NCI-H1092 treated with DMSO at 0.1 percent for 48 hours (cell line): ENCODE measurements at places on chromosomes 12 and 14.

- DNase-seq, result no peak
Measured at GRCh38 chr12:89752341-89752740, 43.7 kb upstream of the ATP2B1 start.

DNA sequence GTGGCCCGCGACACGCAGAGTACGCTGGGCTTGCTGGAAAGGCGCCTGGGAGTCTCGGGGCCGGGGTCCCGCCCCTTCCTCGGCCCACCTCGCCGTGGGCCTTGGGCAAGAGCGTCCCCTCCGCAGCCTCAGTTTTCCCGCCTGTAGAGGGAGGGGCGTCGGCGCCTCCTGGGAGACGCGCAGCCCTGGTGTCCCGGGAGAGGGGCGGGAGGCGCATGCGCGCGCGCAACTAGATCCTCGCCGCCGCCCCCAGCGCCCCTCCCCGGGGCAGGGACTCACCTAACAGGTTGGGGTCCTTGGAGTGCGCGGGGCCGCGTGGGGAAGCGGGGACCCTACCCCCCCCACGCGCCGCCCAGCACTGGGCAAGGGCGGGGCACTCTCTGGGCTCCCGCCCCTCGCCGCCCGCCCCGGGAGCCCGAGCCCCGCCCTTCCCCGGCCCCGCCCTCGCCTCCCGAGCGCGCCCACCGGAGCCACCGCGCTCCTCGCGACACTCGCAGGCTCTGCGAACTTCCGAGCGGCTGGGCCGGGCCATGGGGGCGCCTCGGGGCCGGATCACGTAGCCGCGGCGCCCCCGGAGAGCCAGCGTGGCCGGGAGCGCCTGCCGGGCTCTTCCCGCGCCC is at the start of gene KIF26A:
Gene KIF26A (plus strand): TSS at position 490 of the 620 bp plus-strand sequence. CDS start 136 bp downstream, outside the sequence.
- peak; percentile 65 for DNase-seq

DNA sequence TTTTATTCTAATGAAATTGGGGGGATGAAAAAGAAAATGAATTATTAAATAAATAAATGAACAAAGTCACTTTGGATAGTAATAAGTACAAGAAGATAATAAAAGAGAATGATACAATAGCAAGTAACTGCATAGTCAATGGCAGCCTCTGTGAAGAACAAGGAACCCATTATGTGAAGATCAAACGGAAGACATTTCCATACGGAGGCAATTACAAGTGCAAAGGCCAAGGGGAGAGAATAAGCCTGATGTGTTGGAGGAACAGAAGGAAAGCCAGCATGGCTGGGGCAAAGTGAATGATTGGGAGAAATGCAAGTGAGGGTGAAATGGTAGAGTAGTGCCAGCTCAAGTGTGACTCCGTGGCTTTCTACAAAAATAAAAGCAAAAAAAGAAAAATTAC is 43.9 kb upstream of the CHPT1 start:
- DNase-seq, result no peak

- no peak for DNase-seq
Measured at GRCh38 chr14:60106339-60106738, 14.6 kb downstream of the PCNX4 start.

DNA sequence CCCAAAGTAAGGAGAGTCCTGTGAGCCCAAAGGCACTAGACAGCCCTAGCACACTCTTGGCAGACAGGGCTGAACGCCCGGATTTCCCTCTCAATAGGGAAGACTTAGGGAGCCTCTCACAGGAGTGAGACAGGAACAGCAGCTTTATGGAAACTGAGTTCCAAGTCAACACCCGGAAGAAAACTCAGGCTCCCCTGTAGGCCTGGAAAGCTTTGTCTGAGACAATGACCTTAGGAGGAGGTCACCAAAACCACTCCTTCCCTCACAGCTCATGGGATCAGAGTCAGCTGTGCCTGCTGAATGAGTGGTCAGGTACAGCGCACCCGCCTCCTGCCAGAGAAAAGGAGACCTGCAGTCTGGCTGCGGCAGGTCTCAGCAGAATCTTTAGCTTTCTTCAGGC is 229.5 kb downstream of the CACNA1C start:
- DNase-seq, result no peak

GRCh38 chr14:38904959-38905358 is 198.1 kb downstream of the SEC23A start:
- DNase-seq, result no peak

- no peak for DNase-seq
Measured at GRCh38 chr14:36717363-36717762, 55.7 kb downstream of the PAX9 start.

DNA sequence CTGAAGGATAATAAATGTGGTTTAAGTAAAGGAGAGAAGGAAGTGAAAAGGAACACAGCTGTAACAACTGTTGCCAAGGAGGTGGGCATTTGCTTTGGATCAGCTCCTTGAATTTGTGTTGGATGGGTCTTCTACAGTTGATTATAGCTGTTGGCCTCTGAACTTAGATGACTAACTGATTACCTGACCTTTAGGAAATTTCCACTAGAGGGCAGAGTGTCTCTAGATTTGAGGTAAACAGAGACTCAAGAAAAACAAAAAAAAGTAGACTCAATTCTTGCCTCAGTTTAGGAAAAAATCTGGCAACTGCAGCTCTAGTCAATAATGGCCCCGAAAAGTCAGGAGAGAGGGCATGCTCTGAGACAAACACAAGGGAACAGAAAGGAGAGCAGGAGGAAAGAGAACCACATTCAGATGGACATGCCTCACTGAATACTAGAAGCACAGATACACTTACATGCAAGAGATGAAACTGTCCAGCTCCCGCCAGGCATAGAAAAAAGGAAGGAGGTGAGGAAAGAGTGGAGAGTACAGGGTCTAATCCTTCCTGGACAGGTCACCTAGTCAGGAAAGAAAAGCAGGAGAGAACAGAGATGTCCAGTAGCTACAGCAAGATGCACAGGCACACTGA is 20.6 kb downstream of the COX14 start:
- no peak for DNase-seq
